Gastroesophageal sphincter (tissue), 4 donors: ENCODE measurements at places on chromosomes 4 and X. TPM values are rescaled to one million over a fixed set of nuclear protein-coding genes. Genes with fewer than 3 reads are reported as not detected.

Gene SSX3
- total RNA-seq, result not detected

Gene SLC25A4
- total RNA-seq, result 180 TPM

Gene ERCC6L
- not detected for total RNA-seq

DNA sequence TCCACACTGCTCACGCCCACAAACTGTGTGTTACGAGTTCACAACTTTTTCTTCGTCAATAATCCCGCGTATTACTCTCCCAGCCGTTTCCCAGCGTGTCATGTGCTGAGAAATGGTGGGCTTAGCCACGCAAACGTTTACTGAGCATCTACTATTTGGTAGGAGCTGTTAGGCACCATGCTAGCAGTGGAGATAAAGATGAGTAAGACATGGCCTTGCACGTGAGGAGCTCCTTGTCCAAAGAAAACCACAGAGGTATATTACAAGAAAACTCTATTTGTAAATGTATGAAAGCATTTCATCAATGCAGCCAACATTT is 821 bp upstream of the TMEM128 start:
- ATAC-seq, result no peak

DNA sequence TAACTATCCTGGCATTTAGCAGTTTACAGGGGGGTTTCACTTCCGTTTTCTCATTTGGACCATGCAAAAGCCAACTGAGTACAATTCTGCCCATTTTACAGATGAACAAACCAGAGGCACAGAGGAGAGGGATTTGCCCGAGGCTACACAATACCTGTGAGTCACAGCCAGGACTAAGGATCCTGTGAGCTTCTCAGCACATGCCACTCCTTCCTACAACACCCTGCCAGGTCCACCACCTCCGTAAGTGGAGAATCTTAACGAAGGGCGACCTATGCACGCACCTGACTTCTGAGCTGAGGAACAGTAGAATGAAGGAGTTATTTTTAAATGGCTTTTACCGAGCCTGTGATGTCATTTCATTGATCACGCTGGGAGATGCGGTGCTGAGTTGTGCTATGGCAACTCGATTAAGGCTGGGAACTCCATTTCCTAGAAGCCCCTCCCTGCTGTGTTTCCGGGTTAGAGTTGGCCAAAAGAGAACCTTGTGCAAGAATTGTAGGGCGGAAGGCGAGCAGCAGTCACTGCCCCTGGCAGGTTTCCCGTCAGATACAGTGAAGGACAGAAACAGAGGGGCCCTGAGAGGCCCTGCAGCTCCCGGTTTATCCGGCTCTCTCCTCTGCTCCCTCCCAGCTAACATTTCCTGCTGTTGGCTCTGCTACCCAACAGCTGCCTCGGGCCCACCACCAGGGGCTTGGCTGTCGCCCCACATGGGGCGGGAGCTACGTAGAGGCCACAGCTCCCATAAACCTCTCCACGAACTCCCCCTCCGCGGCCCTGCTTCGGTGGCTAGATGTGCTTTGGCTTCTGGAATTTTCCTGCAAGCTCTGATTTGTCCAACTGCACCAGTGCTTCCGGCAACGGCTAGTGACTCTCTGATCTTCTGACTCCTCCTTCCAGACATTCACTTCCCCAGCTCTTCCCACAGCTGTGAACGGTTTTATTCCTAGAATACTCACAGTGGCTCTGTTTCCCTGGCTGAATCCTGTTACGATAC is 75.1 kb upstream of the USP9X start:
- peak; percentile 93 for ATAC-seq

GRCh38 chr4:140330311-140330900 is 43.0 kb upstream of the SCOC start:
- no peak for ATAC-seq

DNA sequence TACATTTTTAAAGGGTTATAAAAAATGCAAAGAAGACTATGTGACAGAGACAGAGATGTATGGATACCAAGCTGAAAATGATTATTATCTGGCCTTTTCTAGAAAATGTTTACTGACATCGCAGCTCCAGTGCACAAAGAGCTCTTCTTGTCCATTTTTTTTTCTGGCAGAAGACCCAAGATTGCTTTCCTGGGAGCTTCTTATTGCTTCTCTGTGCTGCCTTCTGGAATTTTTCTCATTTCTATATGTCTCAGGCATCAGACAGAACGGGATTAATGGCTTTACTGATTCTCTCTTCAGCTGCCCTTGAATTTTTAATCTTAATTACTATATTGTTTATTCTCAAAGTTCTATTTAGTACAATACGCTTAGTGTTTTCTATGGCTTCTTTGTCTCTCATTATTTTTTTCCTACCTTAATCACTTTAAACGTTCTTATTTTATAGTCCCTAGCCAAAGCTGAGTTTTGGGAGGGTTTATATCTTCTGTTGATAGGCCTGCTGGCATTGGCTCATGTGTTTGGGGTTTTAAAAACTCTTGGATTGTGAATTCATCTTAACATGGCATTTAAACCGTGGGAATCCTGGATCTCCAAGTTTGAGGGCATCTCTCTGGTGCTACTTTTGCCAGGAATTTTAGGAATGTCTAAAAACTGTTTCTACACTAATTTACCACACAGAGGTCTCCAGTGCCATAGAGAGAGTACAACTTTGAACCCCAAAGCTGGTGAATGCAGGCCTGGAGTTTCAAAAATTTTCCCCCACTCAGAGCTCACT is 138.9 kb upstream of the LNX1 start:
- no peak for ATAC-seq

Gene ADH5
- total RNA-seq, result 529 TPM

Gene SMIM20
- total RNA-seq, result 31.4 TPM

- no peak for ATAC-seq
Observed at GRCh38 chr4:142850478-142850877, 4.4 kb upstream of the INPP4B start.

DNA sequence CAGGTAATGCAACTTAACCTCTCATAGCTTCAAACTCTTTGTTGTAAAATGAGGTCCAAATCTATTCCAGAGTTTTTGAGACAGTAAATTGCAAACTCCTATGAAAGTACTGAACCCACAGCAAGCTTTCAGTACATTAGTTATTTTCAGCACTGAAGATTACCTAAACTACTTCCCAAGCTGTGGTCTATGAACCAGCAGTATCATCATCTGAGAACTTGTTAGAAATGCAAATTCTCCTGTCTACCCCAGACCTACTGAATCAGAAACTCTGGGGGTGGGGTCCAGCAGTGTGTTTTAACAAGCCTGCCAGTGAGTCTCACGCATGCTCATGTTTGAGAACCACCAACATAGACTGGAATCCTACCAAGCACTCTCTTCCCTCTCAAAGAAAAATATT is 5.7 kb upstream of the CASP6 start:
- ATAC-seq, result no peak

Gene PDE6B
- 0.81 TPM for total RNA-seq
